Smooth muscle cell of the brain vasculature (primary cell): ENCODE measurements at places on chromosomes 11 and 22.

- no peak for DNase-seq
These were observed 3.5 kb downstream of the BAIAP2L2 start for GRCh38 chr22:38106814-38107578.

DNA sequence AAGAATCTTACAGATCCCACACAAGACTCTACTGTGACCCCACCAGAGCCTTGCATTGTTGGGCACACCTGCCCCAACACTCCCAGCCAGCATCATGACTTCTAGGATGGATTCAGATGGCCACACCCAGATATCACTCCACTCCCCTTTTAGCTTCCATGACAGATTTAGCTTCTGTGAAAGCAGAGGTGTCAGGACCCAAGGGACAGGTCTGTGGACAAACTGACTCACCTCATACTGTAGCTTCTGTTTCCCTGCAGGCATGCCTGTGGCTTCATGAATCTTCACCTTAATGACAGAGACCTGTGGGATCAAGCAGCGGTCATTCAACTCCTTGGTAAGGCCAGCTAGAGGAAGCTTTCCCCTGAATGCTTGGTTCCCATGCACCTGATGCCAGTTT lies 8.5 kb upstream of the TBC1D10A start:
- no peak for DNase-seq

GRCh38 chr11:108340973-108341372 lies 118.1 kb downstream of the ATM start:
- no peak for DNase-seq

DNA sequence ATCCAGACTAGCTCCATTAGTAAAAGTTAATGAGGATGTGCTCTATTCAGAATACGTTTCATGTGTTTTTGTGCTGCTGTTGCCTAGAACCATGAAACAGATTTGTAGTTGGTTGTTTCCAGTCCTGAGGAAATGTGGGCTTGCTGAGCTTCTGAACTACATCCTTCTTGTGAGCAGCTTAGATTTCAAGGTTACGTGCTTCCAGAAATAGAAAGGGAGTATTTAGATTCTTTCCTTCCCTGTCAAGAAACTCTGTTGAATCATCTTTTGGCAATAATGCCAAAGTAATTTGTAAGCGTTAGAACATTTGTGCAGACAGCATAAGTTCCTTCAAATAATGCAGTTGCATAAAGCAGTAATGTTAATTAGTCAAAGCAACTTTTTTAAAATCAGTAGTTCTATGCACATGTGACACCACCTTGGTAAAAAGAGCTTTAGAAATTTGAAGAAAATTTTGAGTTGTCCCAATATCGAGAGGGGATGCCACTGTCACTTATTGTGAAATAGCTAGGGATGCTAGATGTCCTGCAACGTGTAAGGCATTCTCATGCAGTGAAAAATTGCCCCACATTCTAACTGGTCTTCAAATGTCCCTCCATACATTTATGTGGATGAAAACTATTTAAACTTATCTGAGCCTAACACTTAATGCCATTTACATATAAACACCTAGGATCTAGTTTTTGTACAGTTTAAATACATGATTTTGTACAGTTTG lies 169.6 kb downstream of the ETS1 start:
- DNase-seq, result no peak

GRCh38 chr22:18033204-18033998 lies 9.0 kb upstream of the MICAL3 start:
- DNase-seq, result no peak

- DNase-seq, result no peak
These were observed 27.6 kb upstream of the CD44 start for GRCh38 chr11:35111161-35112055.

DNA sequence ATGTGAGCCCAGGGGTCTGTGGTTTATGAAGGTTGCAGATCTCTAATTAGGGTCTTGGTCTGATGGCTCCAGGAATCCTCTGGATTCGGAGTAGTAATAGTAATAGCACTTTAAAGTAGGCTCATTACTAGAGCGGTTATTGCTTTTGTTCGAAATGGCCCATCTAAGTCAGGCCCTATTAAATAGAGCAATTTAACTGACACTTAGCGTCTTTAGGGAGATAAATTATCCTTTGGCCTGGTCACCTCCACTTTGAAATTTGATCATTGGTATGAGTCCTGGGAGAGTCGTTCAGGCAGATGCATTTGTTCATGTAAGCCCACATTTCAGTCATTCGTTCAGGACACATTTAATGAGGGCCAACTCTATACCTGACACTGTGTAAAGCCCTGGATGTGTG lies 54.8 kb downstream of the LDLRAD3 start:
- no peak for DNase-seq

- DNase-seq, result no peak
These were observed 432.9 kb upstream of the CNTN5 start for GRCh38 chr11:98587884-98588283.

GRCh38 chr22:45548991-45549761 lies 46.5 kb downstream of the FBLN1 start:
- DNase-seq, result peak; percentile 68

DNA sequence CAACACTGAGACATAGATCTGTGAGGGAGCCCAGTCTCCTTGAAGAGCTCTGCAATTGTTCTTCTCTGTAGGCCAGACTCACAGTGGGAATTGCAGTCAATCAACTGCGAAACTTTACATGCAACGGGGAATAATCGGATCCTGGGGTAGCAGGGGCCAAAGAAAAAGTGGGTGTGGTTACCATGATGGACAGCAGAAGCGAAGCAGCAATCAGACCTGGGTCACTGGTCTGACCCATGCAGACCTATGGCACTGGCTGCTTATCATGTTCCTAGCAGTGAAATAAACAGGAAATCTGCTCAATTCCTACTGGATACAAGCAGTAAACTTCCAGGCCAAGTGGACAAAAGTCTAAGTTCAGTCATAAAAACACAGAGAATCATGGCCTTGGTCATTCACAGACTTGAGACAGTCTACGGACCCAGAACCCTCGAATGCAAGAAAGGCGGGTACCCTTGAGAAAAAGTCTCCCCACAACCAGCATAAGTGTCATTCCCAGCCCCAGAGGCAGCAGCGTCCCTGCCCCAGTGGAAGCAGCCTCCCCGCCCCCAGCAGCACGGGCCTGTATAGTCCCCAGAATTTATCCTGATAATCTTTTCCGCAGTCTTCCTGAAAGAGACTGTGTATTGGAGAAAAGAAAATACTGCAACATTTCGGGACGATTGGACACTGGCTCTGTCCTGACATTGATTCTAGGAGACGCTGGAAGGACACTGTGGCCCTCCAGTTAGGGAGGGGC lies 34.6 kb downstream of the ASCL2 start:
- no peak for DNase-seq

DNA sequence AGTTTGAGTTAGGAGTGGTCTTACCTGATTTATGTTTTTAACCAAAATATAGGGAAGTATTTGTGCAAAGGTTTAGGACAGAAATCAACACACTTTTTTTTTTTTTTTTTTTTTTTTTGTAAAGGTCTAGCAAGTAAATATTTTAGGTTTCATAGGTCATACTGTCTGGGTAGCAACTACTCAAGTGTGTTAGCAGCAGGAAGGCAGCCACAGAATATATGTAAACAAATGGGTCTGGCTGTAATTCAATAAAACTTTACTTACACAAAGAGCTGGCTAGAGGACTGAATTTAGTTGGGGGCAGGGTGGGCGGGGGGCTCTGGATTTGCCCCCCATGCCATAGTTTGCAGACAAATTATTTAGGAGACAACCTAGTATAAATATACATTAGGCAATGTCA lies 510.4 kb downstream of the NELL1 start:
- DNase-seq, result no peak

GRCh38 chr11:128411812-128412211 lies 175.5 kb downstream of the ETS1 start:
- no peak for DNase-seq

DNA sequence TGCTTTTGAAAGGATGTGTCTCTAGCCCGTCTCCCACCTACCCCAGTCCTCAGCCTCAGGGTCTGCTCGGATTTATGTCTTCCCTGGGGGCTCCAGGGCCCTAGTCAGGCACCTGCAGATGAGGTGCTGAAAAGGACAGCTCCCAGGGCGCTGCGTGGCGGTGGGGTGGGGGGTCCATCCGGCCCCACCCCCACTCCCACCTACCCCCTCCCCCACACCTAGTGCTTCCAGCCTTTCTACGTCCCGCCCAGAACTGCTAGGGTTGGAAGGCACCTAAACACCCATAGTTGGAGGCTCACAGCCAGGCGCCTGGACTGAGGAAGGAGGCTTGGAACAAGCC lies 1.4 kb upstream of the ROBO3 start:
- DNase-seq, result no peak

GRCh38 chr22:37298748-37299495 lies 16.6 kb downstream of the CYTH4 start:
- no peak for DNase-seq

GRCh38 chr11:10304495-10305261 lies at the start of gene ADM:
TSS of gene ADM (plus strand) at chr11:10305073. CDS start at chr11:10305701, 628 bp downstream.
- peak; percentile 92 for DNase-seq
